ENCODE measurements at places on chromosomes 11 and 22.

DNA sequence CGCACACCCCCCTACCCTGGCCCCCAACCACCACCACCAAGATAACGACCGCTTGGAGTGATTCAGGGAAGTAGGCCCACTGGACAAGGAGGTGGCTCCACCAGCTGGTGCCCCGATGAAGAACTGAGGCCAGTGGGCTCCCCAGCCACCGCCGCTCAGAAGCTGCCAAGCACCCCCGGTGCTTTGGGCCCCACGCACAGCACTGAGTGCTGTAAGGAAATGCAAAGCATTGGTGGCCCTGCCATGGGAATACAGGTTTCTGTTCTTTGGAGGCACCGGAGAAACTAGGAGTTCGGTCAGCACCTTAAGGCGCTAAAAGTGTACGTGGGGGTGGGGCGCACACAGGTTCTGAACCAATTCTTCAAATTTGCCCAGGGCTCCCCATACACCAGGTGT, 664 bp upstream of the PRSS23 start:
- no peak for DNase-seq

DNA sequence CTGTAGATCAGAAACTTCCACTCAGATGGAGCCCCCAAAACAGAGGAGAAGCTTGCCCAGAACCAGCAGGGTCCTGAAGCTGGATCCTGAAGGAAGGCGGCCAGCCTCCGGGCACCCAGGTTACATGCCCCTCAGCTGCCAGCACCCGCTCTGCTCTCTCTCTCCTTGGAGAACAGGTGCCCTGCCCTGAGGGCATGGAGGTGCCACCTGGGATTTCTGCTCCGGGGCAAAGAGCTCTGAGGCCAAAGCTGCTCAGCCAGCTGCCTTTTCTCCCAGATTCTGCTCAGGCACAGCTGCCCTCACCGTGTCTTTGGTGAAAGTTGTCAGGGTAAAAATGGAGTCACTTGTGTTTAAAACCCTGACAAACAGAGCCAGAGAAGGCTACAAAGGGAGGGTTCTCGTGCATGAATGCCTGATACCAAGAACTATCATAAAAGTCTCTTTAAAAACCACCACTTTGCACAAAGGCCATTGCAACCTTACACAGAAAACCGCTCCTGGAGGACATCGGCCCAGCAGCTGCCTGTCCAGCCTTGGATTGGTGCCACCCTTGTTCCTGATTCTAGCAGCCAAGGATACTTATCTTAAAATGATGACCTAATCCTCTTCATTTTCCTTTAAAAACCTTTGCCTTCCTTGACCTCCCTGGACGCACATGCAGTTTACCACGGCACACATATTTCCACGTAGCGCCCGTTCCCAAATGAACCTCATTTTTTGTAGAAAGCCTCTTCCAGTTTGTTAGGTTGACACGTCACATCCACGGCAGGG, 140.0 kb downstream of the CACNA1I start:
- DNase-seq = no peak

- no peak for DNase-seq
Observed at GRCh38 chr11:127492029-127492428, 491.5 kb upstream of the KIRREL3 start.

DNA sequence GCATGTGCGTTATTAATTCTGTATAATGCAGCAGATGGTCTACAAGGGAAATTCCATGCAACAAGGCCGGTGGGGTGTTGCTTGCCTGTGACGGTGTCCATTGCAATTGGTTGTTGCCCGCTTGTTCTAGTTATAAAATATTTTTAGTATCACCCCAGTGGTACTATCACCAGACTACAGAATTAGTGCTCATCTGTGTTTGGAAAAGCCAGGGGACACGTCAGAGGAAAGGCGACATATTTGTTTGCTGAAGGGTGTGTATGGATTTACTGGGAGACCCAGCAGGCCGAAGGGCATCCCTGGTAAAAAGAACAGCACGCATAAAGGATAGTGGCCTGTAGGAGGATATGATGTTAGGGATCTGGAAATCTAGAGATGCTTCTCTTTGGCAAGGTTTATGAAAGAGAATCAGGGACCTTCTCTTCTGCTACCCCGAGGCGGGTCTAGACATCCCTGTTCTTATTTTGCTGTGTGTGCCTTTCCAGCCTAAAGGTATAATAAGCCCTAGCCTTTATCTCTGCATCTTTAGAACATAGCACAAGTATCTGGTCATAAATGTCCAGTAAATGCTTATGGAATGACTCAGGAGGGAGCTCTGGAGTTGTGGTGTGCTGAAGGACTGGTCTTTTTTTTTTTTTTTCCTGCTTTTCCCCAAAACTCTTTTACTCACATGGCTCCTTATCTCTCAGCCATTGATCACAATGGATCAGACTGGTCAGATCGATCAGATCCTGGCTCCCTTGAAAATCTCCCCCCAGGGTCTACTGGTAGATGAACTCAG, 90.9 kb downstream of the LDLRAD3 start:
- DNase-seq = no peak

GRCh38 chr22:22058633-22059290, 76.2 kb upstream of the TOP3B start:
- no peak for DNase-seq

GRCh38 chr11:35949242-35949641, 5.4 kb downstream of the LDLRAD3 start:
- no peak for DNase-seq

DNA sequence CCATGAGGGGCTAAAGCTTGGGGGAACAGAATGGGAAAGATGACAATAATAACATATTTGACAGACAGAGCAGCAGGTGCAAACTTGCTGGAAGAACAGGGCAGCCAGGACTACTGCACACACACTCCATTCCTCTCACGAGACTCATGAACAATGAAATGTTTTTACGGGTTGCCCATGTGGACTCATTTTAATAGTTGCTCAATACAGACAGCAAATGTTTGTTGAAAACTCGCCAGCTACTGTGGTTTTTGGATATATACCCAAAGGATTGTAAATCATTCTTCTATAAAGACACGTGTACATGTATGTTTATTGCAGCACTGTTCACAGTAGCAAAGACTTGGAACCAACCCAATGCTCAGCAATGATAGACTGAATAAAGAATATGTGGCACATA, 10.3 kb downstream of the SYT13 start:
- DNase-seq = no peak

GRCh38 chr11:126868741-126869140, 131.8 kb downstream of the KIRREL3 start:
- no peak for DNase-seq

- no peak for DNase-seq
Observed at GRCh38 chr11:125948278-125949051, 2.6 kb downstream of the VSIG10L2 start.

GRCh38 chr11:69696749-69697468, 6.9 kb downstream of the FGF19 start:
- DNase-seq = no peak

DNA sequence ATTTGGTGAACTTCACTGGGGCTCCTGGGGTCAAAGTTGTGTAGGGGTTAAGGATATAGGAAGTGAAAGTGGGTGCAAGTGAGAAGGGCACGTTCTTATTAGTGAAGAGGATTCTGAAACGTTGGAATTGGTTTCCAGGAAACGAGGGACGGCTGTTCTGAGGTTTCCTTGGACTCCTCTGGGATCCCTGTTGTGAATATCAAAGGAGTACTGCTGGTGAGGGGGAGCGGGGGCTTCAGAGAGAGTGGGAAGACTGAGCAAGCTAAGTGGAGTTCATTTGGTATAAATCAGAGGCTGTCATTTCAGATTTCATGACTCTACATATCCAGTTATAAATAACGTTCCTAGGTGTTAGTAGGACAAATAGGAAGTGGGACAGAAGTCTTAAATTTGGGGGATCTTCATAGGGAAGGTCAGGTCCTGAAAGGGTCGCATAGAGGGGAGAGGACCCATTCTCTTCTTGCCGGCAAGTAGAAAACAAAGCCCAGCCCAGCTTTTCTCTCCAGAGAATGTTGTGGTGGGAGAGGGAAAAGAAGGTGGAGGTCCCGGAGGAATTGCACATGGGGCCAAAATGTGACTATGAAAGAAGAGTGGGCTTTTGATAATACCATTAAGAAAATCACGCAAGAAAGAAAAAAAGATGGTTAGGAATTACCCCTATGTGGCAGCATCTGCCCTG, 1.1 kb upstream of the NELL1 start:
- no peak for DNase-seq

DNA sequence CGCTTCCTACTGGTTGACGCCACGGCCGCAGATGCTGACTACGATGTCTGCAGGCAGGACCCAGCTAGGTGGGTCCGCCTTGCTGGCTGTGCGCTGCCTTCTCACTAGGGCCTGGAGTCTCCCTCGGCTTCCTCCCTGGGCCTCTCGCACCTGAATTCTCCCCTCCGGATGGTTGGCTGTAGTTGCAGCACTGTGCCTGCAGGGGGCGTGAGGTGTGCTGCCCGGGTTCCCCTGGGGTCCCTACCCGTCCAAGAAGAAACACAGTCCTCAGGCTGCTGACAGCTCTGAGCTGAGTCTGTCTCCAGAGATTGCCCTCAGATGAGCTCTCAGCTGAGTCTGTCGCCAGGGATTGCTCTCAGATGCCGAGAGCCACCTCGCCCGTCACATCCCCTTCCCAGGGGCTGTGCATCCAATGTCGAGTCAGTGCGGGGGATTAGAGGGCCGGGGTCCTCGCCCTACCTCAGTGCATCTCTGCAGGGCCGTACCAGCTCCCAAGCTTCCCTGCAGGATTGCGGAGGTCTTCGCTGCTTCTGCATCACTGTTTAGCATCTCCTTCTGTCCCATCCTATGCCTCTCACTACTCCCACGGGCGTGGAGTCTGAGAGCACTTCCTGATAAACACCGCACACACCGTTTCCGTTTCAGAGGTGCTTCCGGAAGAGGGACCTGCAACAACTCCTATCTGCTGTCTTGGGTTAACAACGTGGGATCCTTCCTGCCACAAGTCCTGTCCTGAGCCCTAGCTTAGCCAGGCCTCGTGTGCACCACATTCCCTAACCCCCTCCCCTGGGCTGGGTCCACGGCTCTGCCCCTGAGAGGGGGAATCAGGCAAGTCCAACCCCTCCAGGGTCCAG, 196.9 kb downstream of the CSNK2A3 start:
- DNase-seq = no peak

DNA sequence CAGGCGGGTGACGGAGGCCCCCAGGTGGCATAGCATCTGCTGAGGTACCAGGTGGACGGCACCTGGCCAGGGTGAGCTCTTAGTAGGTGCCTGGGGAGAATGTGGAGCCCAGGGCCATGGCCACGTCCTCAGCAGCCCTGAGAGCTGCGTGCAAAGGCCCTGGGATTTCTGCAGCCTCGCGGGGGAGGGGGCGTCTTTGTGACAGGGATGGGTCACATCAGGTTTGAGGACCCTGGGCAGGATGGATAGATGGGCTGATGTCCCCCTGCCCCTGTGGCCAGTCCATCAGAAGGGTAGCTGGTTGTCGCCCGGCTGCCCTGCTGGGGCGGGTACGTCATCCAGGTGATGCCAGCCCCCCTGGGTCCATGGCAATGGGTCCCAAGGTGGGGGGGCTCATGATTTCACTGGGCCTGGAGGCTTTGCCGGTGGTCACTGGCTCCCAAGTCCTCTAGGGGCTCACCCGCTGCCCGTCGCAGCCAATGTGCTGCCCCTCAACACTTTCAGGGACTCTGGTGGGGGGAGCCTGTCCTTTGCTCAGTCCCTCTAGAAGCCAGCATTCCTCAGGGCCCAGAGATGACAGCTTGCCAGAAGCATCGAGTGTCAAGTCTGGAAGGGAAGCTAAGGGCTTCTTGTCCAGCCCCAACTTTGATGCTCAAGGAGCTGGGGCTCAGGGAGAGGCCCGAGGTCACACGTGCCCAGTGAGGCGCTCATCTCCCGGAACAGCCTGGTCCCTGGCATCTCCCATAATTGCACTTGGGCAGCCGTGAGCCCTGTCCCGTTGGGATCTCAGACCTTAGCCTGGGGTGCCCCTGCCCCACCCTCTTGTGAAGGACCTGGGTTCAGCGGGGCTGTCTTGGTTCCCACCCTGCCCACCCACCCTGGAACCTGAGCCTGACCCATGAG, 777 bp downstream of the TBX10 start:
- no peak for DNase-seq

GRCh38 chr22:17369439-17370025, at the start of gene CECR2:
Gene CECR2, plus strand, starts transcription at chr22:17369460. Its CDS starts 324 bp downstream, at chr22:17369784.
- DNase-seq = no peak

Data from left kidney (tissue), 8 donors.